Tibial artery (tissue), 4 donors: ENCODE measurements at places on chromosomes 2 and 18.

GRCh38 chr2:132659331-132659730 is 10.7 kb downstream of the LYPD1 start:
- no peak for DNase-seq

- no peak for DNase-seq
Measured at GRCh38 chr2:119219873-119220272, 3.8 kb upstream of the STEAP3 start.

GRCh38 chr18:68779169-68779568 is 18.7 kb upstream of the CCDC102B start:
- DNase-seq = no peak

GRCh38 chr2:174870787-174871186 is 106.5 kb upstream of the CHRNA1 start:
- no peak for DNase-seq

DNA sequence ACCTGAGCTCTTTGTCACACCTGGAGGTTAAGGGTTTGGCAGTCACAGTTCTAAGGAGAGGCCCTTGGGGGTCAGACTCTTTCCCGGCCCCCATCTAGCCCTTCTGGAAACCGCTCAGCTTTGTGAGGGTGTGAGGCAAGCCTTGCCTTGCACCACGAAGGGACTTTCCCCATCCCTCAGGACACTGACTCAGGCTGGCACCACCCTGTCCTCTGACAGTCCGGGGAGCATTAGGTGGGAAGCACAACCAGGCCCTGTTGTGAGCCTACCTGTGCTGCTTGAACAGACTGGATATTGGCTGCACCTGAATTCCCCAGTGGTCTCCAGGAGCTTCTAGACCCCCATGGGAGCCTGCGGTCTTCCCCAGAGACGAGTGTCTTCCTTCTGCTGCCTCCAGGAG is 47.0 kb upstream of the GBX2 start:
- DNase-seq = no peak

GRCh38 chr2:189248141-189248540 is 68.6 kb upstream of the COL5A2 start:
- DNase-seq = no peak

DNA sequence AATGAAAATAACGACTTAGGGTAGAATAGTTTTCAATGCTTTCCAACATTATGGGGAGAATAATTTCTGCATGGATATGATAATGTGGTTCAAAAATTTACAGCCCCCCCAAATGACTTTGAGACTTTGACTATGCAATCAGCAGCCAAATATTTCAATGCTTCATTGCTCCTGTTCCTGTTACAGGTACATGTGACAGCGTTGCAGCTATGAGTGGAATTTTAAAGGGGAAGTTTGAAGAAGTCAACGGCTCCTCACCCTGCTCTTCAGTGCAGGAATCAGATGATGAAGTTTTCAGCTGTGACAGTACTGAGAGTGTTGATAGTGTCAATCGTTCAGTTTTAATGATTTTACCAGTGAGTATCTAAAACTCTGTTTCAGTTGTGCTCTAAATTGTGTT is 25.1 kb downstream of the CSRNP3 start:
- DNase-seq = no peak

- DNase-seq = no peak
Measured at GRCh38 chr2:85596026-85596333, 435 bp downstream of the RNF181 start.
